ENCODE measurements at places on chromosomes 16 and 17.

- no peak for DNase-seq
Measured at GRCh38 chr17:75125984-75126383, 5.6 kb downstream of the NT5C start.

DNA sequence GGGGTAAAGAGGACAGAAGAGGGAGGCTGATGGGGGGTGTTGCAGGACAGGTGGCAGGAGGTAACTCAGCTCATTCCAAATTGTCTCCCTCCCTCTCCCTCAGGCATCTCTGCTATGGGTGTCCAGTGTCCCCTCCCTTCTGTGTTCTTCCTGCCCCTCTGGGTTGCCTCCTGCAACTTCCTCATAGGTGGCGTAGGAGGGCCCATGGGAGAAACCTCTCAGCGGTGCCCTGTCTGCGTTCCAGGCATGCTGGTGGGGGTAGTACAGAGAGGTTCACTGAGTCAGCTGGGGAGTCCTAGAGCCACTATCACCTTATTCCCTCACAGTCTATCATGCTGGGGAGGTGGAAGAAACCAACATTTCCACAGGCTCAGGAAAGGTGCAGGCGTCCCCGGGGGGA is 14.7 kb upstream of the ODF4 start:
- no peak for DNase-seq

DNA sequence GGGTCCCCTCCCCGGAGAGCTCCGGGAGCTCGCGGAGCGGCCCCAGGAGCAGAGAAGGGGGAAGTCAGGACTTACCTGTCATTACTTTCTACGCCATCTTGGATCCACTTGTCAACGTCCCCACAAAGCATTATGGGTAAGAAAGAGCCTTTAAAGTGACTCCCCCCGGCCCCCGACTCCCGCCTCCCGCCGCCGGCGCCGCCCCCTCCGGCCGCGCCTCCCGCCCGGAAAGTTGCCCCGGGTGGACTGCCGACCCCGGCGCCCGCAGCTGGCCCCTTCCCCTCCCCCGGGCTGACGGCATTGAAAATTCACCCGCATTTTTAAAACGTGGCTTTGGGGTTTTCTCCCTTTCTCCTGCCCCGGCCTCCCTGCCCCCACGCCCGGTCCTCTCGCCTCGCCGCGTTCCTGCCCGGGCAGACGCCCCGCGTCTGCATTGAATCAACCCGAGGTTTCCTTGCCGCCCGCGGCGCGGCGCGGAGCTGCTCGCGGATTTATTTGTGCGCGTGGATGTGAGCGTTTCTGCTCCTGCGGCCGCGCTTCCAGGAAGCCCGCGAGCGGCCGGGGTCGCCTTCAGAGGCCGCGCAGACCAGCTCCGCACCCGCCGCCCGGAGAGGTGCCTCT is at the start of gene HELZ:
TSS of gene HELZ (minus strand) at position 124 of the 621 bp plus-strand sequence. CDS start 26,392 bp downstream, outside the sequence.
- DNase-seq, result peak; percentile 86

DNA sequence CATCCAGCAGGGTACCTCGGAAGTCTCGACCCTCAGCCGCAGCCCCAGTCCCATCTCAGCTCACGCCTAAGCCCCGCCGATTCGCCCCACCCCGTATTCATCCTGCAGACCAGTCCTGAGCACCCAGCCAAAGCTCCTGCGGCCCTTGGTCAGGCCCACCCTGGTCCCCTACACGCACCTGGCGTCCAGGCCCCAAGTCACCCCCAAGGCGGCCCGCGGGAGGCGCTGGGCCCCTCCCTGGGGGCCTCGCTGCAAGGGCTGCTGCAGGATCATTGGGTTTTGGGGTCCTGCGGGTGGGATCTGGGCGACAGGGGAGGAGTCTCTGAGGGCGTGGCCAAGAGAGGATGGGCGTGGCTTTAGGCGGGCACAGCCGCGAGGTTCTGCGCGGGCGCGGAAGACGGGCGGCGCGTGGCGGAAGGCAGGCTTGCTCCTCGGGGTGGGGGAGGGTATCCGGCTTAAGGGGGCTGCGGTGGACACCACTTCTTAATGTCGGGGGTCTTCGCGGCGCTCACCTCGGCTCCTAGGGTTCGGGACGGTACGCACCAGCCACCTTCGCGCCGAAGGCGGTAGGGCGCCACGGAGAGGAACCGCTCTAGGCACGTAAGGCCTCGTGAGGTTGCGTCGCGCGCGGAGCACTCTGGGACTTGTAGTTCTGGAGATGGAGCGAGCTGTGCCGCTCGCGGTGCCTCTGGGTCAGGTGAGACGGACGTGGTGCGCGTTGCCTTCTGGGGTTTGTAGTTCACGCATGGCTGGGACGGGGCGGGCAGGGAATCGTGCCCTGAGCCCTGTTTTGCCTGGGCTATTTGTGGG is at the start of the genes HCFC1R1 and THOC6:
TSS of gene HCFC1R1 (minus strand) at position 274 of the 810 bp plus-strand sequence. CDS start at position 273, 1 bp downstream.
TSS of gene THOC6 (plus strand) at position 367 of the 810 bp plus-strand sequence. CDS start at position 659, 292 bp downstream.
- DNase-seq, result peak; percentile 99

DNA sequence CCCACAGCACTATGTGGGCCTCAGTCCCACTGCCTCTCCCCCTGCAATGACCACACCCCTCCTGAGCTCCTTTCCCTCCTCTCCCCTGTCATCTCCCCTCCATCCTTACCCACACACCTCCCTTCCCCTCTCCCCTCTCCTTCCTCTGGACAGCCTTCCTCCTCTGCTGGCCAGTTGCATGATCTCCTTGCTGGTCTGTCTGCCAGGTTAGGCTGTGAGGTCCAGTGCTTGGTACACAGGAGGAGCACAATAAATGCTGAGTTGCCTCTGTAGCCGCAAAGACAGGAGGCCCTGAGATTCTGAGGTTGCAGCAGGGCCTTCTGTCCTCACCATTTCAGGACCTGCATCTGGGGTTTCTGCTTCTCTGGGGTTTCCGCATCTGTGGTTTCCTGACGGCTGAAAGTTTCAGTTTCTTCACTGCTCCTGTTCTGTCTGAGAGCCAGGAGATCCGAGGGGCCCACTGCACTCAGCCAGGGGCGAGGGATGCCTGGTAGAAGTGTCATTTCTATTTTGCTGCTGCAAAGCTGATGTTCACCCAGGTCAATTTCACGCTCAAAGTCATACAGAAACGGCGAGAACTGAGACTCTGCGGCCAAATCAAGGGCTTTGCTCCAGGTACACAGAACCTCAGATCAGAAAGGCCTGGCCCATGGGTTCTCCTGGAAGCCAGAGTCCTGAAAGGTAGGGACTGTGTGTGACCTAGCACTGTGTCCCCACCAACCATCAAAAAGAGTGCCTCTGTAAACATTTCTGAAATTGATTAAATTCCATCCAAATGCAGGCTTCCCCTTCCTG is 4.6 kb upstream of the SLC12A3 start:
- no peak for DNase-seq

DNA sequence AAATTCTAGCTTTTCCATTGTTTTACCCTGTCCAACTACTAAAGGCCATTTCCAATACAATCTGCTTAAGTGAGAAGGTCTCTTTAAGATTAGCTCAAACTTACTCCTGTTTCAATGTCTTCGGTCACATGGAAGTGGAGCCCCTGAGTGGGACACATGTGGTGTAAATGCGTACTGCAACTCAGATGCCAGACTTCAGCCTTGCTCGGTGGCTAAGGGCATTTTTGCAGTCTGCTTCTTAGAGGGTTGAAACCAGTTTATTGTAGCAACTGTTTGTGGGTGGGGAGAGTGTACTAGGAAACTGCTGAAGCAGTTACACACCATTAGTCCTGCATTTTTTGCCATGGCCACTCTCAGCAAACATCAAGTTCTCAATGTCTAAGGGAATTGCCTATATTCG is 140.6 kb downstream of the PARN start:
- DNase-seq, result no peak

DNA sequence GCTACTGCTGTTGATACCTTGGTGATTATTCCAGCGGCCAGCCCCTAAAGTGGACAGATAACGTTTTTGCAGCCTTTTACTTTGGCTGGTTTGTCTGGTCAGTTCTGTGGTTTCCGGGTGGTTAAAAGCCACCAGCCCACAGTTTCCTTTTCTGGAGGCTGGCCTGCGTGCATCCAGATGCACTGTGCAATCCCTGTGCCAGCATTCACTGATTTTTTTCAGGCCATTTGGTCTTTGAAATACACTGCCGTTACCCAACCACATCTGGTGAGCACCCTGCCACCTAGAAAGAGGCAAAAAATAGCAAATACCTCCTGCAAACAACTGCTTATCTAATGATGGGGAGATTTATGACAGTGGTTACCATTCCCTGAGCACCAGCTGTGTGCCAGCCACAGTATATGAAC is 797 bp downstream of the NUDT7 start:
- no peak for DNase-seq

DNA sequence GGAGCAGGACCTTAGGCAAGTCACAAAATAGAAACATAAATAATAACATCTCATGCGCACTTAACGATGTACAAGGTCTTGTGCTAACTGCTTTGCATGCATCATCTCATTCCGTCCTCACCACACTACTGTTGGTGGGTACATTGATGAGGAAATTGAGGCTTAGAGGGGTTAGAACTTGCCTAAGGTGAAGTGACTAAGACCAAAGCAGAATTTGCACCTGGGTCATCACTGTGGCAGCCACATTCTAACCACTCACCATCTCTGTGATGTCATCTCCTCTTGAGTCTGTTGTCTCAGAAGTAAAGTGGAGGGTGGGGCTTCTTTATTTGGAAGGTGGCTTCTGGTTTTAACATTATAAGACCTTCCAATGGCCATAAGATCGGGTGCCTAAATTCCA is 20.4 kb upstream of the TRIM25 start:
- DNase-seq, result peak; percentile 88

DNA sequence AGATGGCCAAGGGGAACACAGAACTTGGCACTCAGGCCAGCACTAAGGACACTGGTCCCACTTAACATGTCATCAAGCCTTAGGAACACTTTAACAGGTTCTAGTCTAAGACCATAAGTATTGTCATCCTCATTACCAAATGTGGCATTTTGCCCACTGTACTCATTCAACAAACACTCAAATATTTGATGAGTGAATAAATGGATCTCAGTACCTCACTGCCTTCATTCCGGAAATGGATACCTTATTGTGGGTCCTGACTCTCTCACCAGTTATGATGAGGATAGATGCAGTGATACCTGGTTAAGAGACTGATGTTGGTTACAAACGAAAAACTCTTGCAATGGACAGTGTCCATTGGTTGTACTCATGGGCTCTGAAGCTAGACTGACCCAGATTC is 455.2 kb upstream of the DYNLRB2 start:
- peak; percentile 80 for DNase-seq

DNA sequence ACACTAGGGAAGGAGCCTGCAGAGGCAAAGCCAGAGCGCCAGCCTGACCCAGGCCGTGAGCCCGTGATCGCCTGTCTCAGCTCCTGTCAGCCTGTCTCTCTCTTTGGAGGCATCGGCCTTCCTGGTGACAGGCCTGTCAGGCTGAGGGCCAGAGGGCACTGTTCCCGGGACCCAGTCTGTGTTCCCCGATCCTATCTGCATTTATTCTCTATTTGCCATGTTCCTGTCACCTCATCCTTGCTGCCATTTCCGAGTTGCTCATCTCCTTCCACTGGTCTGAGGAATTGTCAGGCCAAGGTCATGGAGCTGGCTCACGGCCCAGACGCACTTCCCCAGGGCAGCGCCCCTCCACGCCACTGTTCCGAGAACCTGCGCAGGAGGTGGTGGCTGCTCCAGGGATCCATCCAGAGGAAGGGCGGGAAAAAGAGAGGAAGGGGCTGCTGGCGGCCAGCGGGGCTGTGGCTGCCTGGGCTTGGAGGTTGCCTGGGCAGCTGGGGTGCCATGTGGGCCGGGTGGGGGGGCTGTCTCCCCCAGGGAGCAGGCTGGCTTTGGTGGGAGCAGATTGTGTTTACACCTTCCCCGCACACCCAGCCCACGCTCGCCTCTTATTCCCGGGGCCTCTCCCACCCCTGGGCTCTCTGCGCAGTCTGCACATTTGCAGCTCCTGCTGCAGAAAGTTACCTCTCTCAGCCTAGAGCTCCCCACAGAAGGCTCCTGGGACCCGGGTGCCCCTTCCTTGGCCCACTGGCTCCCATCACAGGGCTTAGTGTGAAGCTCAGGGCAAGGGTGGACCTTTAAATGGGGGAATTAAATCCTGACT is 4.9 kb downstream of the PRCD start:
- no peak for DNase-seq

GRCh38 chr16:1876468-1876867 is 4.5 kb upstream of the MEIOB start:
- no peak for DNase-seq

DNA sequence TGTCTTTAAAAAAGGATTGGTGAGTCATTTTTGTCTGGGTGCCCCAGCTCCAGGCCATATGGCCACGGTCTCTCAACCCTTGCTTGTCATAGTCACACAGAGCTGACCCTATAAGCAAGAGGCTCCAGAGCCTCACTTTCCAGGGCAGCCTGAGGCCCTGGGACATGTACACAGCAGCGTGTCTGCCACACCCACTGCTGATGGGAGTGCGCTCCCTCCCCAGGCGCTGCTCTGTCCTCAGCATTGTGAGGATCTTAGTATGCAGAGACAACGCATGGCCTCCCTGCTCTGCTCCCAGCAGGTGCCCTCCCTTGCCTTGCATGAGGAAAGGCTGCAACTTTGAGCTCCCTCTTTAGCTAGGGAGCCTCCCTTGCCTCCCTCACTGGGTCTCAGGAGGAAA is 80.8 kb upstream of the CRHR1 start:
- peak; percentile 19 for DNase-seq

DNA sequence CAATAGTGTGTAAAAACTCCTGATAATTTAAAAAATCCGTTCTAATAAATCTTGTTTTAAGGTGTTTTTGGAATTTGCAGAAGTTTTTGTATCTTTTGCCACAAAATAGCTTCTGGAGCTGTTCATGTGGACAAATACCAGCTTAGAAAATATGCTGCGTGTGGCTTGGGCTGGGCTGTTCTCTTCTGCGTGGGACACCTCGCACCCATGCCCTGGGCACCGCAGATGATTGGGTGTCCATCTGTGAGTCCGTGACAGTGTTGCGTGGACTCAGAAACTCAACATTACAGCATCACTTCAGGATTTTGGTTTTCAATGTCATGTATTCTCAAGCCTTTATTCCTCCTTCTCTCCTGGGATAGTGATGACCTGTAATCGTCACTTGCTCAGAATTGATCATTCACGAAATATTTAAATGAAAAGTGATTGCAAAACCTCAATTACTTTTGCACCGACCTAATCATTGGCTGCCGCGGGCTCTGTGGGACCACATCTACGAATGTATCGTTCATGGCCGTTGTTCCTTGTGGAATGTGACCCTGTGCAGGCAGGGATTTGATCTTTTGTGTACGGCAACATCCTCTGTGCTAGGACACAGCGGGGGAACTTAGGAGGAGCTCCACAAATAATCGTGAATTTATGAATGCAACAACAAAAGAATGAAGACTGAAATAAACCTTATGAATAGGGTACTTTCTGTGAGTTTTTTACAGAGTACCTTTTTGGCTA is 210.3 kb upstream of the FOXF1 start:
- no peak for DNase-seq

GRCh38 chr16:20799599-20799998 is 6.7 kb downstream of the ERI2 start:
- peak; percentile 39 for DNase-seq

GRCh38 chr16:86611941-86612340 is 33.6 kb downstream of the FOXL1 start:
- no peak for DNase-seq

DNA sequence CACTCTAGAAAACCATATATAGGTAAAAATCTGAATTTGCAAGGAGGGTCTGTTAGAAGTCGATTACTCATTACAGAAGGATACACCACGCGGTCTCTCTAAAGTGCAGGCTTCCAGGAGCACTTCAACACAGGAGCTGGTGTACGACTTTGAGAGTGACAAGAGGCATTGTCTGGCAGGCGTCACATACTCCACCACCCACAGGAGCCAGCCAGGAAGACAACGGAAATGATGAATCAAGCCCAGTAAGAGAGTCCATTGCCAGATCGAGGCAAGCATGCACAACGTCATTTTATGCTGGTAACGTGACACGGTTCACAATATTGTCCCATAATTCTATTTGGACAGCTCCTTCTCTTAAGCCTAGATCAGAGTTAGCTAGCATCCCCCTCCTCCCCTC is 15.0 kb upstream of the CACNG4 start:
- DNase-seq, result peak; percentile 33
